Left colon (tissue), 2 donors: ENCODE measurements at places on chromosomes 5 and 9.

GRCh38 chr5:56910210-56910965 is 992 bp downstream of the SETD9 start:
- DNase-seq: peak; percentile 63

GRCh38 chr9:134314950-134315715 is 11.1 kb upstream of the RXRA start:
- peak; percentile 5 for DNase-seq

- DNase-seq: peak; percentile 79
Measured at GRCh38 chr5:131795879-131796792, 681 bp downstream of the FNIP1 start.

- no peak for DNase-seq
Measured at GRCh38 chr5:86403190-86403589, 214.6 kb upstream of the COX7C start.

DNA sequence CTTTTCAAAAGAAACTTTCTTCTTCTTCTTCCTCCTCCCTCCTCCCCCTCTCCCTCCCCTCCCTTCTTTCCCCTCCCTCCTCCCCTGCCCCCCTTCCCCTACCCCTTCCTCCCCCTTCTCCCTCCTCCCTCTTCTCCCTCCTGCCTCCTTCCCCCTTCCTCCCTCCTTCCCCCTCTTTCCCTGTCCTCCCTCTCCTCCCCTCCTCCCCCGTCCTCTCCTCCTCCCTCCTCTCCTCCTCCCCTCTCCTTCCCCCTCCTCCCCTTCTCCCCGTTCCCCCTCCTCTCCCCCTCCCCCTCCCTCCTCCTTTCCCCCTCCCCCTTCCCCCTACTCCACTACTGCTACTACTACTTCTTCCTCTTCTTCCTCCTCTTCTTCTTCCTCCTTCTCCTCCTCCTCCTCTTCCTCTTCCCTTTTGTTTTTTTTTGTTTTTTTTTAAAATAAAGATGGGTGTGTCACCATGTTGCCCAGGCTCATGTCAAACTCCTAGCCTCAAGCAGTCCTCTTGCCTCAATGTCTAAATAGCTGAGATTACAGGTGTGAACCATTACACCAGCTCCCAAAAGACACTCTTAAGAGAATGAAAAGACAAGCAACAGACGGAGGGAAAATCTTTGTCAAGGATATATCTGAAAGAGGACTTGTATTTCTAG is 87.5 kb downstream of the SCAMP1 start:
- no peak for DNase-seq

GRCh38 chr9:120212853-120213200 is 367.1 kb downstream of the CDK5RAP2 start:
- DNase-seq: no peak

- no peak for DNase-seq
Measured at GRCh38 chr5:112642885-112643284, 94.8 kb upstream of the APC start.

GRCh38 chr9:363274-363612 is 148.6 kb downstream of the DOCK8 start:
- no peak for DNase-seq

GRCh38 chr5:74977471-74977870 is 74.9 kb downstream of the GCNT4 start:
- no peak for DNase-seq

GRCh38 chr5:174188295-174188694 is 142.8 kb downstream of the NSG2 start:
- no peak for DNase-seq

GRCh38 chr5:97980291-97980690 is 793.2 kb upstream of the RGMB start:
- no peak for DNase-seq

- no peak for DNase-seq
Measured at GRCh38 chr5:148730270-148730669, 75.9 kb upstream of the HTR4 start.

GRCh38 chr5:32777733-32778132 is 66.6 kb downstream of the NPR3 start:
- no peak for DNase-seq

DNA sequence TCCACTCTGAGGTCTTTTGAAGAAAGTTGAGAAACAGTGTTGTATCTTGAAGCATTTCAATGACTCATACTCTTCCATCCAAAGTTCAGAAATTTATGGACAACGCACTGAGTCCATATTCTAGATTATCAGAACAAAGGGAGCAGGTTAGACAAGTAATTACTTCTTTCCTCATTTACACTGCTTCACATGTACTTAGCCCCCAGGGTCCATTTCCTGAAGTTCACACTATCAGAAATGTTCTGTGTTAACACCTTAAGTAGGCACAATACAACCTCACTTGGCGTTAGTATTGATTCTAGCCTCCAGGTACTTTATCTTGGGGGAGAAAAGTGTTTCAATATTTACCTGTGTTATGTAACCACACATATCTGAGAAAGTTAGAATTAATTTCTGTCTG is 487.9 kb upstream of the DMAC1 start:
- no peak for DNase-seq

DNA sequence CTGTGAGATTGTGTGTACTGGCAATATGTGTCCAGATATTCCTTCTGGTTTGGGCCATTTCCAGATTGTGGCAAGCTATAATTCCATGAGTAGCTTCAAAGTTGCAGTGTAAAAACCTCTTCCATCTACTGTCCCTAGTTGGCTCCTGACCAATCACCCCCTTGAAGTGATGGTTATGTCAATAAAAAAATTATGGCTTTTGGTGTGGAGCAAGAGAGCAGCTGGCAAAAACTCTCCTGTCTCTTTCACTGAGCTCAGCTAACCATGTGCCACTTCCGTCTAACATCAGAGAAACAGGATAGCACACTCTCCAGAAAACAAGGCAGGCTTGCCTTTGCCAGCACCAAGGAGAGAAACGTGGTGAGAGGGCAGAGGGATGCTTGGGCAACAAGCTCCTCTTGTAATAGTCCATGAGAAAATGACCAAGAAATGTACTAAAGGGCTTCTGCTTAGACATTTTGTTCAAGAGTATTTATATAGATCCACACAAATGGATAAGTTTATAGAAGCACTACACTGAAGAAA is 914.4 kb upstream of the SEMA6A start:
- no peak for DNase-seq

GRCh38 chr5:178074266-178074952 is 38.9 kb upstream of the N4BP3 start:
- DNase-seq: no peak

DNA sequence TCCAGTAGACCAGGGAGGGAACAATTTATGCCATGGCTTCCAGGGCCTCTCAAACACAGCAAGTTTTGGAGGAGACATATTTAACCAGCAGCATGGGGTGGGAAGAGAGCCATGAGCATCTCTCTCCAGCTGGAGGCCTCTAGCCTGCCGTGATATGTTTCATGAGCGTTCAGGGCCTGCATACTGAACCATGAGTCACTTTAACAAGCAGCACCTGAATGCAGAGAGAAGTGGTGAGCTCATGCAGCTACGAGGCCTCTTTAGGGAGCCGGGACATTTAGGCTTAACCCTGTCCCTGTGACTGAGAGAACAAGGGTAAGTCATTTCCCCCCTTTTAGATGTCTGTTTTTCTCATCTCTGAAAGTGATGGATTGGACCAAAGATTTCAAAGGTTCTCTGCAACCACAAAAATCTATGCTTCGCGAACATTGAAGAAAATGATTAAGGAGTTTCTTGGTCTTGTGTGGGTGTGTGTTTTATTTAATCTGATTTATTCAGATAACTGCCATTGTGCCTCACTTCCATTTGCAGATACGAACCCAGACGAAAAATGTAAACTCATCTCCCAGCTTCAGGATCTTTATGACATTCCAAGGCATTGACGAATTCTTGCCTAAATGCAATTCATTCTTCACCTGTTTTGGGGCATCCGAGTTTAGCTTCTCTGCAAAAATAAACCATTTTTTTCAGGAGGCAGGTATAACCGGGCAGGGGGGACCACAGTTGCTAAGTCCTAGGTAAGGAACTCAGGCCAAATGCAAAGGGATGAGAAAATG is 157.0 kb downstream of the GABBR2 start:
- DNase-seq: no peak

GRCh38 chr9:84667571-84668195 is 1.8 kb upstream of the NTRK2 start:
- no peak for DNase-seq

- no peak for DNase-seq
Measured at GRCh38 chr5:162067162-162067561, 411 bp upstream of the GABRG2 start.

- DNase-seq: no peak
Measured at GRCh38 chr5:123814801-123815470, 303.0 kb downstream of the CSNK1G3 start.

DNA sequence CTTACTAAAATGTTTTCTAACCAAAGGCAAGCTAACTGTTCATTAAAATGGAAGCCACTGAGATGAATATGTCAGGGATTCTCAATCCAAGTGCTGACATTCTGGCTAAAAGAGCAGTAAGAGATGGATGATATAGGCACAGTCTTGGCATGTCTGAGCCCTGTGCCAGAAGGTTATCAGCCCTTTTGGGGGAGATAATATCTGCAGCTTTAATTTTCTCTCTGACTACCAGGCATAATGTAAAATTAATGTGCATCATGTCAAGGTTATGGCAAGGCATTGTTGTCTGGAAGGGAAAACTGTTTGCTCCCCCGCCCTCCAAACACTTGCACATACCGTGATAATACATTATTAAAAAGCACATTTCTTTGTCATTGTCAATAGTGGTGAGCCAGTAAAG is 609.8 kb downstream of the ZNF608 start:
- no peak for DNase-seq

GRCh38 chr5:138901716-138902115 is 26.6 kb upstream of the LRRTM2 start:
- DNase-seq: no peak

DNA sequence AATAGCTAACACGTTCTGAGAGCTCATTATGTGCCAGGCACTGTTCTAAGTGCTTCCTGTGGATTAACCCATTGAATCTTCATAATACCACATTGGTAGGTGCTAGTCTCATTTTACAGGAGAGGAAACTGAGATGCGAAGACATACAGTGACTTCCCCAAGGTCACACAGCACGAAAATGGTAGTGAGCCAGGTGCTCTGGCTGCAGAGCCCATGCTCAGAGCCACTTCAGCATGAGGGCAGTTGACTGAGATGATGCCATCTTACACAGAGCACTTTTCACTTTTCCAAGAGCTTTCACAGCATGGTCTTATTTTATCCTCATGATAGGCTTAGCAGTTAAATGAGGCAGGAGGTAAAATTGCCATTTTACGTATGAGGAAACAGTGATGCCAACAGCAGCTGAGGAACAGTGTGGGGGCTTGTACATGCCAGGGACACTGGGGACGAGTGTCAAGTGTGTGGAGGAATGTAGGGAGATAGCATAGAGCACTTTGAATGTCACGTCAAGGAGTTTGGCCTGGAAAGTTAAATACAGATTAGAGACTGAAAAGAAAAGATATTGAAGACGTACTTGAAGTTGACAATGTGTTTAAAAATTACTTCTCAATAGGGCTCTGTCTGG is 180.0 kb downstream of the KIF4B start:
- no peak for DNase-seq

GRCh38 chr5:84861306-84861705 is 476.6 kb upstream of the EDIL3 start:
- DNase-seq: no peak

DNA sequence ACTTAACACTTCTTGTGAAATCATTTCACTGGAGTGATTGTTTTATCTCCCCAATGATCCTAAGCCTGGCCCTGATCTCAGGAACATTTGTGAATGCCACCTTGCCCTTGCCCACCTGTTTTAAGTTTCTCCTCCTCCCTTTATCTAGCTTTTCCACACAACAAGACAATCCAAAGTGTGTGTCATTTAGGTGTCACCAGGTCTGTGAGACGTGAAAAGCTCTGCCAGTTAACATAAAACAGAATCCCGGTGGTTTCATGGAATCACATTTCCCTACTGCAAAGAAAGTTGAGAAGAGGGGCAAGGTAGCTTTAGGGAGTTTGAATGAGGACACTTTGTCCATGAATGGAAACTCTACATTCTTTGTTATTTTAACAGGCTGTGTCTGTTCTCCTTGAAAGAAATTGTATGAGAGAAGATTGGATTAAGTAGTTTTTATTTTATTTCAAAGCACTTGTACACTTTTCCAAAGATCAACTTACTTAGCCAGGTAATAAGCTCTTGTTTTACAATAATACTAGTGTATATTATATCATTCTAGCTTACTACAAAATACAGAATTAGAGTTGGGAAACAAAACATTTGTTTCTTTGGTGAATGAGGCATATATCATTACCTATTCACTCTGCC is 239.0 kb downstream of the ISL1 start:
- no peak for DNase-seq

GRCh38 chr5:133814152-133814551 is 154.3 kb downstream of the C5orf15 start:
- no peak for DNase-seq

GRCh38 chr5:67802766-67803165 is 412.8 kb upstream of the PIK3R1 start:
- DNase-seq: no peak

DNA sequence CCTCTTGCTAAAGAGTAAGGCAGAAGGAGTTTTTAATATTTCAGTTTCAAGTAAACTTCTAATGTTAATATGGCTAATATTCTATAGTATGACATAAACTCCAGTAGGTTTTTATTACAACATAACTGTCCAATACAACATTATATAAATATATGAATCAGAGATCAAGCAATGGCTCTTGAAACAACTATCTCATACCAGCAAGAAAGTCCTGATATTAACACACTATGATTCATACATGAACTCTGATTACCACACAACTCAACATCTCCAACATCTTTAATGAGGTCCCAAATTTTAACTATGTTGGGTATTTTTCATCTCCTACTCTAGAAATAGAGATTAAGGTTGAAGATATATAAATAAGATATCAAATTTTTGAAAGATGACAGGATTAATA is 878.3 kb downstream of the TLE1 start:
- no peak for DNase-seq

DNA sequence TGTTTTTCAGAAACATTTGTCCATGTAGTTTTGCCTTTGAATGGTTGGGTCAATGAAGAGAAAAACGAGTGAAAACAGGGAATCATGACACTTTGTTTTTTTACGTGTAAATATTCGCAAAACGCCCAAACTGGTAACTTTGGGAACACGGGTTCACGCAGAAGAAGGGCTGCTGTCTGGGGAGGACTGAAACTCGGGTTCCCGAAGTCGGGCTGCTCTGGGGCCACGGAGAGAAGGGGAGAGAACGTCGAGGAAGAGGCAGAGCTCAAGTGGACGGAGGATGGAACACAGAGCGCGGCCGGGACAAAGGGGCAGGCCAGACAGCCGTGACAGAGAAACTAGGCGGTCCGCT is 478 bp upstream of the SETD9 start:
- peak; percentile 84 for DNase-seq

DNA sequence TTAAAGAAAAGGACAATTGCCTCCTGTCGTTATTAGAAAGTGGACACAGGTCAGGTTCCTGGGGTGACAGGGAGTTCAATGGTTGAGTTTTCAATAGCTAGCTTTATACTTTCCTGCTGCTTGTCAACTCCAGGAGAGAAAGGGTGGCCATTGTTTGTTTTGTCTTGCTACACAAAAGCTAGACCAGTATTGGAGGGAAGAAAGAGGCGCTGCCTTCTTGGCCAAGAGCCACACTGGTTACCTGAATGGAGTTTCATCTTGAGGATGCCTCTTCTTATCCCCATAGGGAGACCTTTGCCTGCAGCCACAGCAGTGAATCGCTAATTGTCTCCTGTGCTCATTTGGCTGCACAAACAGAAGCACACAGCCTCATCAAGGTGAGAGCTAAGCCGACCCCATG is 279.4 kb upstream of the GRIA1 start:
- DNase-seq: no peak

GRCh38 chr5:132388244-132389050 is 18.9 kb downstream of the SLC22A5 start:
- DNase-seq: peak; percentile 45
